ENCODE measurements at places on chromosomes 7 and 10.

DNA sequence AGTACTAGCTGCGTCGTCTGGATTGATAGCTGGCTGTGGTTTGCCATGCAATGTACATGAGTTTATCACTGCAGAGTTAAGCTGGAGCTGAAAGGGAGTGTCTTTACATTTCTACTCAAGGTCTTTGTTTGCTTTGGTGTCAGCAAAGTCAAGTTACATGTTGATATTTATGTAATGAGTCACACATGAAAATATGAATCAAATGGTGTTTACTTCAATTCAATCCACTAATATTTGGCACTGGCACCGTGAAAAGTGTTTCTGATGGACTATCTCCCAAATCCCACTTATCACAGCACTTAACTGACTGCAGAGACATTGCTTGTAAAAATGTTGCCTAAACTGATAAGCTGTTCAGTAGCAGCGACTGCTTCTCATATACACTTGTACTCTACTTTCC, 395.9 kb downstream of the TFEC start:
- peak; percentile 26 for DNase-seq

GRCh38 chr7:29190349-29191045, 4.1 kb upstream of the CHN2 start:
- DNase-seq, result no peak

DNA sequence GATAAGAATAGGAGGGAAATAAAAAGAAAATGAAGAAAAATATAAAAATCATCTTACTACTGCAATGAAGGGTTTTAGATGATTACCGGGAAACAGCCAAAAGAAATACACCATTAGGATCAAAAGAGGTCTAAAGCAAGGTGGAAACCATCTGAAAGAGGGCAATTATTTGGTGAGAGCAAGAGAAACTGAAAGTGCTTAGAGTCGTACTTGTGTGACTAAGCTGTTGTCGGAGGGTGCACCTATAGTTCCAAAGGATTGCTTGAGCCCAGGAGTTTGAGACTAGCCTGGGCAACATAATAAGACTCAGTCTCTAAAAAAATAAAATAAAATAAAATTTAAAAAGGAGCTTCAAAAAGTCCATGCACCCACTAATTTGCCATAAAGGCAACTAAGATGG, 169.5 kb downstream of the DKK1 start:
- DNase-seq, result no peak

DNA sequence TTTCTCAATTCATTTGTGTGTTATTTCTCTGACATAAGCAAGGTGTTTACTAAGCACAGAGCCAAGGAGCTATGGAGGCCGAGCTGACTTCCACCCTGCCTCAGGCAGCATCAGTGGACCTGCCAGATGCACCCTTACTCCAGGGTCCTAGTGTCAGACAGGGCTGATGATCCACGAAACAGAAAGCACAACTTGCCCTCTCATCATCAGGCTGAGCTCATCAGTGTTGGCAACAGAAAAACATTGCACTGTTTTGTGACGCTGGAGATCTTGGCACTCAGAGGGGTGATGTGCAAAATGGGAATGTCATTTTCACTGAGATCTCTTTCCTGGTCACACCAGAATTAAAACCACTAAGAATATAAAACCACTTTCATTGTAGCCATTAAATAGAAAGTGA, 201.8 kb downstream of the GLI3 start:
- no peak for DNase-seq
